CD4-positive, alpha-beta T cell treated with Interleukin-4 for 4 hours (primary cell): ENCODE measurements at places on chromosomes 13 and 19.
A peak's percentile ranks its signal among the peaks of the same experiment; 100 is the strongest.

DNA sequence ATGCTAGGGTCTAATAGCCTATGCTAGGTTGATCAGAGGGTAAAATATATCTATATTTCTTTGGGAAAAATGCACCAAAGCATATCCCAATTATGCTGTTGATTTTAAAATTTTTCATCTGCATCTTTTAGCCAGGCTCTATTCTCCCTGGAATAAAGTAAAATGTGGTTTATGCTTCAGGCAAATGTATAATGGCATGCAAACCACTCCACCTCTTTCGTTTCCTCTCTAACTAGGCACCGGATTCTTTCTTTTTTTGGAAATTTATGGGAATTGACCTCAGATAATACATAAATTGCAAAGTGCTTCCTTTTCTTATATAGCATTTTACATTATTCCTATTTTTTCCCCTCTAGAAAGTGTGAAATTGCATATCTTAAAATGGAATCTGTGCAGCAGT, 386.5 kb downstream of the OLFM4 start:
- DNase-seq = no peak

GRCh38 chr13:20924758-20925394, 22.3 kb upstream of the XPO4 start:
- peak; percentile 64 for DNase-seq

DNA sequence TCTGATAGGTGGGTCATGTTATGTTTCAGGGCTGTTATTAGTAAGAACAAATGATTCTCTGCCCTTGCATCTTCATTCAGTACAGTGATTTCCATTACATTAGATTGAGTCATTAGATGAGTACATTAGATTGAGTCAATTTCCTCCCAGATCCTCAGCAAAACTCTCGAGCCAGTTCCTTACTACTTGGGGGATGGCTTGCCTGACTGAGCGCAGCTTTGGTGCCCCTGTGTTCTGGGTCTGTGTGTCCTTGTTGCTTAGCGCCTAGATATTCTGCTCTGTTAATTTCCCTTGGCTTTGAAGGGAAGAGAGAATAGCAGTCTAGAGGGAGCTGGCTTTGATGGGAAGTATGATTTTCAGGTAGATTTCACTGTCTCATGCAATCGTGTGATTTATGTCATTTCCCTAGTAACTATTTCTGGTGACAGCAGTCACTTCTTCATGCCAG, 19.1 kb upstream of the SCEL start:
- DNase-seq = no peak

DNA sequence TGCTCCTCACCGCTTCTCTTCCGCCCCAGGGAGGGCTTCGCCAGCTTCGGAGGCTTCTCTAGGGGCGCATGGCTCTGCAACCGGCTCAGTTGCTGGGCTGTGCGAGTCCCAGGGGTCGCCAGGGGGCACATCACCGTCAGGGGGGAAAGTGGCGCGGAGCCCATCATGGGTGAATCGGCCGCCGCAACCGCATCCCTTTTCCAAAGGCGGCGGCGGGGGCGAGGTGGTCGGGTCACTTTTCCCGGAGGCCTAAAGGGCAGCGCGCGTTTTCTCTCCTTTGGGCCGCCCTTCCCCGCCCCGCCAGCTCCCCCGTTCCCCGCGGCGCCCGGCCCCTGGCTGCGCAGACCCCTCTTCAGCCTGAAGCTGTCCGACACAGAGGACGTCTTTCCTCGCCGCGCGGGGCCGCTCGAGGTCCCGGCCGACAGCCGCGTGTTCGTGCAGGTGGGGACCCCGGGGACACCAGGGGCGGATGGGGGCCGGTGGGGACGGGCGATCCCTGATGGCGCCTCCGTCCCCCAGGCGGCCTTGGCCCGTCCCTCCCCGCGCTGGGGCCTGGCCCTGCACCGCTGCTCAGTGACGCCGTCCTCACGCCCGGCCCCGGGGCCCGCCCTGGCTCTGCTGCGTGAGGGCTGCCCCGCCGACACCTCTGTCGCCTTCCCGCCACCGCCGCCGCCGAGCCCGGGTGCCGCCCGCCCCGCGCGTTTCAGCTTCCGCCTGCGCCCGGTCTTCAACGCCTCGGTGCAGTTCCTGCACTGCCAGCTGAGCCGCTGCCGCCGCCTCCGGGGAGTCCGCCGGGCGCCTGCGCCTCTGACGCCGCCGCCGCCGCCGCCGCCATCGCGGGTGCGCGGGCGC, 1.7 kb downstream of the TGFBR3L start:
- peak; percentile 20 for DNase-seq

- DNase-seq = no peak
These were observed 13.3 kb downstream of the TSKS start for GRCh38 chr19:49749771-49750170.

DNA sequence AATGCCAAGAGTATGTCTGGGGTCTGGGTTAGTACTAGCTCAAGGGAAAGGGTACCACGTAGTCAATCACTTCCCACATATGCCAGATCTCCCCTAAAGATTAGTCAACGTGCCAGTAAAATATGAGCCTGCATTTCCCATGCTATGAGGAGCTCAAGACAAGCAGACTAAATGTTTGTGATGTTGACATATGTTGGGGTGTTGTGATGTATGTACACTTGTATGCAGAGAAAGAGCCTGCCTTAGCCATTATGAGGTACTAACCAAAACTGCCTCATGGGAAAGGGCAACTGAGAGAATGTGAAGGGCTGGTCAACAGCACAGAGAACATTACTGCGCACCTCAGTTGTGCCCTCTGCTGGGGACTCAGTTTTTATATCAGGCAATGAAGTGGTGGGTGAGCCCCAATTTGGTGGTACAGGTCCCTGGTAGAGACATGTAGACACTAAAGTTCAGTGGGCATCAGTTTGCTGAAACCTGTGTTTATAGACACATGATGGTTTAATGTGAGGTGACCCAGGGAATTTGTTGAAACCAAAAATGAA, 287.0 kb downstream of the DCT start:
- no peak for DNase-seq

DNA sequence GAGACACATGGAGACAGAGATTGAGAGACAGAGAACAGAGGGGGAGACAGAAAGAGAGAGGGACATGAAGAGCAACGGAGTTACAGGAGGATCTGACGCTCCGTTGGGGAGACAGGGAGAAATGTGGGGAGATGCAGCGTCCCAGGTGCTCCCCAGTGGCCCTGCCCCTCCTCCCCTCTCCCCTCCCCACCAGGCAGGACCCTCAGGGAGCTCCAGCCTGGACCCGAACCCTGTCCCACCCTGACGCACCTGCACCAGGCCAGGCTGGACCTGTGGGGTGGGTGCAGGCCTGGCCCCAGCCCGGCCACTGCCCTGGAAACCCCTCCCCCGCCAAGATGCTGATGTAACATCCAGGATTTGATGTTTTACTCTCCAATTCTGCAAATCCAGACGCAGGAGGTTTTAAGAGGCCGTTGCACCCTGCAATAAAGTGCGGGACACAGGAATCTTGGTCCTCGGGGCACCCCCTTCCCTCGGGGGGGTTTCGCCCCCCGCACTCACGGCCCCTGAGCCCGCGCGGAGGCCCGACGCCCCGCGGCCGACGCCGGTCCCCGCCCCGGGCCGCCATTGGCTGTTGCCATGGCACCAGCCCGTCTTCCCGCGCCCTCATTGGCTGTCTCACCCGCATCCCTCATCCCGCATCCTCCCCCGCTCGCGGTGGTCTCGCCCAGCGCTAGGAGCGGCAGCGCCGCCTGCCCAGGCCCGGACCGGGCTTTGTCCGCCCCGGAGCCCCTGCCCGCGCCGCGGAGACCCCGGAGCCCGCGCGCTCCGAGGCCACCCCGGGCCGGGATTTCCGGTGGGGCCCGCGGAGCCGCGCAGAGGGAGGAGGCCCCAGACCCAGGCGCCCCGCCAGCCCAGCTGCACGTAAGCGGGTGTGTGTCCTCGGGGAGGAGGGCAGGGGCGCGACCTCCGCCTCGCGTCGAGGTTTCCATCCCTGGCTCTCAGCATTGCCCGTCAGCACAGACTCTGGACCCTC, at the start of gene APC2:
Gene APC2, plus strand, starts transcription at position 655 of the 976 bp plus-strand sequence. CDS start 2,881 bp downstream, outside the sequence.
- DNase-seq = no peak

GRCh38 chr19:52691215-52691610, 43.6 kb downstream of the ZNF611 start:
- no peak for DNase-seq

DNA sequence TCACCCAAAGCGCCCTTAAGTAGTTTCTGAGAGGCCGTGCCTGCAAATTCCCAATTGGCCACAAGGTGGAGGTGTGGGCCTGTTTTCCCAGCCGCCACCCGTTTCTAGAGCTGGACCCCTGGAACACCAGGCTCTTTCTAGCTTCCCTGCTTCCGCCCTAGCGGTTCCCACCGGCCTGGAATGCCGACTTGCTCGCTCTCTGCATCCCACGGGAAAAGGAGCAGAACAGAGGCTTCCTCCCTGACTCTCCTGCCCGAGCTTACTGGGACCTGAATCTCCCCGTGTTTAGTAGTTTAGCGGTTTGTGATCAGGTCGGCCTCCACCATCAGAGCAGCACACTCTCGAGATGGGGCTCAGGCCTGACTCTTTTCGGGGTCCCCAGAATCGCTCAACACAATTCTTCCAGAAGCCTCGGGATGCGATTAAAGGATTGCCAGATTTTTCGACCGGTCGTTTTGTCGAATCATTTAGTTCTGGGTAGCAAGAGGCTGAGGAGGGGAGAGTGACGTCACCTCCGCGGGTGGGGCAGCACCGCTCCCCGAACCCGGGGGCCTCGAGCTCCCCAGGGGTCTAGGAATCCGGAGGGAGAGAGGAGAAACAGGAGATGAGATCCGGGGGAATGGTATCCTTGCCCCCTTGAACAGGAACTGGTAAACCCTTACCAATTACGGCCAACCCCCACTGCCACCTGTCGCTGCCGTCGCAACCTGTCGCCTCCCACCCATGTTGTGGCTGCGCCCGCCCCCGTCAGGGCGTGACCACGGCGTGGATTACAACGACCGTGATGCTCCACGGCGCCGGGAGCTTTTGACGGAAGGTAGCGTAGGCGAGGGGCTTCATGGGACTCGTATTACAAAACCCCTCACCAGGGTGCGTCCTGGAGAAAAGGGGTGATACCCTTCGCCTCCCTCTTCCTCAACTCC, 8.0 kb downstream of the NAPSA start:
- DNase-seq = peak; percentile 86

DNA sequence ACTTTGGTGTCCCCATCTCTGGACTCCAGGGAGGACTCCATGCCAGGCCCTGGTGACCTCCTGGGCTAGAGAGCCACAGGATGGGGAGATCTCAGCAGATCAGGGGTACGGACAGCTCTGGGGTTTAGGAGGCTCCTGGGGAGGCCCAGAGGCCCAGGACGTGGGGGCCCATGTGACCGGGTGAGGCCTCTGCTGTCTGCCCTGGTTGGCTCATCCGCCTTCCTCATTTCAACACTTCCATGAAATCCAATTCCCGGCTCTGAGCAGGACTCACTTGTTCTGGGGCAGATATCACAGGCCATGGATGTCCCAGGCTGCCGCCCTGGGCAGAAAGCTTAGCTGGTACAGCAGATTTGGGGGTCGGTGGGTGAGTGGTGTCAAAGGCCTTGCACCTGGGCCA, 1.1 kb upstream of the PRAM1 start:
- no peak for DNase-seq

GRCh38 chr13:20847296-20847695, 55.2 kb downstream of the XPO4 start:
- no peak for DNase-seq

- DNase-seq = no peak
These were observed 237.7 kb upstream of the DACH1 start for GRCh38 chr13:72104656-72105180.

DNA sequence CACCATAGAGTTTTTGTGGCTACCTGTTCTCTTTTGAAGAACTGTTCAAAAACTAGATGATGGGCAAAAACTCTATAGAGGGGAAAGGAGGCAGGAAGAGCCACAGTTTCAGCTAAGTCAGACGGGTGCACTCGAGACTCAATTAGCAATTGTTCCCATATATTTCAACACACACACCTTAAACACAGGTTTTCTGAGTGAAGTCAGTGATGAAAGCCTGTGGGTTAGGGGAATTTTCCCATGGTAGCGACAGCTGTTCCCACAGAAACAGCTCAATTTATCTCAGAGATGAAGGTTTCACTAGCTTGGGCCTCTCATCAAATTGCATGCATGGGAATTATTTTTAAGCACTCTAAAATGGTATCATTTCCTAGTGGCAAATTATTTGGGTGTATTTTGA, 143.4 kb downstream of the ZIC5 start:
- no peak for DNase-seq

GRCh38 chr13:79508224-79508961, 27.4 kb downstream of the NDFIP2 start:
- DNase-seq = no peak

GRCh38 chr13:53241891-53242348, 213.3 kb downstream of the OLFM4 start:
- DNase-seq = no peak

- DNase-seq = no peak
These were observed 414.5 kb downstream of the NDFIP2 start for GRCh38 chr13:79895416-79895815.

DNA sequence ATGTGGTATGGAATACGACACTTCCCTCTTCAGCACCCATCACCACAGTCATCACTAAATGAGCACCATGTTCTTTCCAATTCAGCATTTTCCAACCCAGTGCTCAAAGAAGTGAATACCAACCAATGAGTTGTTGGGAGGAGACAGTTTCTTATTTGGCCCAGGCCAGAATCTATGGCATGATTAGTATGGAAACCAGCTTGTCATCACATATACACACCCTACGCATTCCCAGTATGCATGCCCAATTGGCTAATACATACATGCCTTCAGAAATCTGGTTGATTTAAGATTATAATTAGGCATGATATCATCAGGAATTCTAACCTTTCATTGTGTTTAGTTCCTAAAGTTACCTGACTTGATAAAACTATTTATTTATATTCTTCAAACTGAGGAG, 430.0 kb downstream of the DIAPH3 start:
- no peak for DNase-seq

DNA sequence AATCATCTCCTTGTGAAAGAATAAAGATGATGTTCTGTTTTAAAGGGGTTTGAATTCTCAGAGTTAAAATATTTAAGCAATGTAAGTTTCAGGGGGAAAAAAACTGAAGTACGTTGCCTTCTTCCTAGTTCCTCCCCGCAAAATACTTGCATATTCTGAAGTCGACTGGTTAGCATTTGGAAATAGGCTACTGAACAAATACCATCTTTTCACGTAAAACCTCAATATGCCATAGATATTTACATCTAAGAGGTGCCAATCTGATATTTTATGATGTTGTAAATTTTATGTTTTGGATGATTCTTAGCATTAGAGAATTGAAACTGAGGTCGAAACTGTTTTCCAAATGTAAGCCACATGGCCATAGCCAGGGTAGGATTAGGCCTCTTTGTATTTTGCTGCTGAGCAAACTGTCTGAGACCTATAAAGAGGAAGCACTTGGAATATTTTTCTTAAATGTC, 138.3 kb downstream of the FLT1 start:
- no peak for DNase-seq

- no peak for DNase-seq
These were observed 39.3 kb downstream of the EFNA2 start for GRCh38 chr19:1324806-1325567.

DNA sequence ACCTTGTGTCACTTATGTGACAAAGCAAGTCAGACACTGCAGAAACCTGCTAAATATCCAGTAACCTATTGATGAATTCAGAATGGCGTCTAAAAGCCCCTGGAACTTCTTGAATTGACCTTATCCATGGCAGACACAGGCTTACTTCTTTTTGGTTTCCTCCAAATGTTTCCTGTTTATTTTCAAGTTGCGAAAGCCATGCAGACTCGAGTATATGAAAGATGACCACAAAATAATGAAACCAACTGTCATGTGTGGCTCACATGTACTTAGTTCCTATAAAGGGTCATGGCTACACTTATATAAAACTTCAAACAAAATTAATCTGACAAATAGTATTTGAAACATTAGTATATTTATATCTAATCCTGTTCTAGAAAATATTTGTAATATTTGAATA, 113.1 kb upstream of the FNDC3A start:
- DNase-seq = no peak
